Kidney (tissue), 22 donors: ENCODE measurements at places on chromosomes 3 and 15. TPM values are rescaled to one million over a fixed set of nuclear protein-coding genes. Genes with fewer than 3 reads are reported as not detected.

The OSBPL10 gene
- 89.3 TPM for total RNA-seq

The ZNF80 gene
- total RNA-seq, result 0.28 TPM

The LYSMD2 gene
- 11.7 TPM for total RNA-seq

The PCLAF gene
- total RNA-seq, result 1.5 TPM

- no peak for DNase-seq
These were observed 13.8 kb upstream of the PSMD6 start for GRCh38 chr3:64037084-64037483.

DNA sequence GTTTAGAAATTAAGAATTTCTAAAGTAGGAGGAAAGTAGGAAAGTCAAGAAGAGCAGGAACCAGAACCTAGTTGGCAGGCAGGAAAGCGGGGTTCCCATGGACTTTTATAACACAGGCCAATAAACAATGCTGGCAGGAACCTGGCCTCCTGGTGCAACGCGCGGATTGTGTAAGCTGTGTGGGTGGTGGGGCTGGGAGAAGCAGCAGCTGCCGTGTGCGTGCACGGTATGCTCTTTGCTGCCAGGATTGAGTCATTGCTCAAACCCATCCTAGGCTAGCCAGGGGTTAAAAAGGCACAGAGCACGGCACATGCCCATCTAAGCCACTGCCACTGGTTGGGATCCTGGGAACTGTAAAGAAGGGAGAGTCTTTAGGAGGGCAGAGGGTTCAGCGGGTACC, 209.9 kb upstream of the RGMA start:
- no peak for DNase-seq

DNA sequence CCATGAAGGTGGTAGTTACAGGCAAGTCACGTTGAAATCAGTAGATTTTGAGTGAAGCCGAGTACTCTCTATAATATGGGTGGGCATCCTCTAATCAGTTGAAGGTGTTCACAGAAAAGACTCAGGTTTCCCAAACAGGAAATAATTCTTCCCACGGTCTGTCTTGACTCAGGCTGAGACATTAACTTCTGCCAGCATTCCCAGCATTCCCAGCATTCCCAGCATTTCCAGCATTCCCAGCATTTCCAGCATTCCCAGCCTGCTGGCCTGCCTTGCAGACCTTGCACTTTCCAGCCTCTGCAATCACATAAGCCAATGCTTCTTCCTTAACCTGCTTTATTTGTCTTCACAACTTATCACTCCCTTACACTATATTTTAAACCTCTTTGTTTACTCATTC, 542.3 kb upstream of the ROBO2 start:
- DNase-seq, result no peak

DNA sequence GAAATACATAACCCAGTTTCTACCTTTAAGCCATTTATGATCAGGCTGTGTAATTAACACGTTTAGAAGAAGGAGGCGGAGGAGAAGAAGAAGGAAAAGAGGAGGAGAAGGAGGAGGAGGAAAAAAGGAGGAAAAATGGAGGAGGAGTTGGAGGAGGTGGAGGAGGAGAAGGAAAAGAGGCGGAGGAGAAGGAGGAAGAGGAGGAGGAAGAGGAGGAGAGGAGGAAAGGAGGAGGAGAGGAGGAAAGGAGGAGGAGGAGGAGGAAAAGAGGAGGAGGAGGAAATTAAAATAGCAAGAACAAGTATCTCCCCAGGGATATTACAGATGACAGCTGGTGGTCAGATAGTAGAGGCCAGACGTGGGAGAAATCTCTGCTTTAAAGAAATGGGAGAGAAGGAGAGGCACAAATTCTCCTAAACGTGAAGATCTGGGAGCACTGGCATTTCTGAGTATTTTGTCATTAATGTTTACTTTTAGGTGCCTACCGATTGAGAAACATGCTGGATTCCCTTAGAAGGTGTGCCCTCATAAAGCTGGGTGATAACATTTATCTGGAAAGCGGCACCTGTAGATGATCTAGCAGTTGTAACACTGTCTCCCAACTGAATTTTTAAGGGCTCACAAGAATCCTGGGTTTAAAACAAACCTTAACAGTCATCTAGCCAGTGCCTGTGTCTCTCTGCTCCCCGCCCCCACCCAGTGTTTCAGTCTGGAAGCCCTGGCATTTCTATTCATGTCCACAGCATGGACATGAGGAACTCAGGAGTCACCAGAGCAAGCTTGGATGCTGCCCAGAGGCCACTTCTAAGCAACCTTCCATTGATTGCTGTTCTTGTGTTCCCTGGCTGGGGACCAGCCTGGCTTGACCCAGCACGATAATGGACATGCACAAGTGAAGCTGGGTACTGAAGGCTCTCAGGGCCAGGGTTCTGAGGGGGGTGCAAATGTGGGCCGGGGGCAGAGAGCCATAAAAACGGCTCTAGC, 75.2 kb downstream of the CHRNA7 start:
- no peak for DNase-seq

- no peak for DNase-seq
These were observed 411.6 kb downstream of the CADM2 start for GRCh38 chr3:85370341-85370740.

- no peak for DNase-seq
These were observed 241.7 kb upstream of the ICE2 start for GRCh38 chr15:60720493-60721256.

- DNase-seq, result no peak
These were observed 11.3 kb downstream of the TBC1D2B start for GRCh38 chr15:78065973-78066946.
